ENCODE measurements at places on chromosomes 6 and 20. TPM values are rescaled to one million over a fixed set of nuclear protein-coding genes. Genes with fewer than 3 reads are reported as not detected.

- no peak for DNase-seq
Observed at GRCh38 chr6:83047065-83047754, 18.4 kb downstream of the UBE3D start.

DNA sequence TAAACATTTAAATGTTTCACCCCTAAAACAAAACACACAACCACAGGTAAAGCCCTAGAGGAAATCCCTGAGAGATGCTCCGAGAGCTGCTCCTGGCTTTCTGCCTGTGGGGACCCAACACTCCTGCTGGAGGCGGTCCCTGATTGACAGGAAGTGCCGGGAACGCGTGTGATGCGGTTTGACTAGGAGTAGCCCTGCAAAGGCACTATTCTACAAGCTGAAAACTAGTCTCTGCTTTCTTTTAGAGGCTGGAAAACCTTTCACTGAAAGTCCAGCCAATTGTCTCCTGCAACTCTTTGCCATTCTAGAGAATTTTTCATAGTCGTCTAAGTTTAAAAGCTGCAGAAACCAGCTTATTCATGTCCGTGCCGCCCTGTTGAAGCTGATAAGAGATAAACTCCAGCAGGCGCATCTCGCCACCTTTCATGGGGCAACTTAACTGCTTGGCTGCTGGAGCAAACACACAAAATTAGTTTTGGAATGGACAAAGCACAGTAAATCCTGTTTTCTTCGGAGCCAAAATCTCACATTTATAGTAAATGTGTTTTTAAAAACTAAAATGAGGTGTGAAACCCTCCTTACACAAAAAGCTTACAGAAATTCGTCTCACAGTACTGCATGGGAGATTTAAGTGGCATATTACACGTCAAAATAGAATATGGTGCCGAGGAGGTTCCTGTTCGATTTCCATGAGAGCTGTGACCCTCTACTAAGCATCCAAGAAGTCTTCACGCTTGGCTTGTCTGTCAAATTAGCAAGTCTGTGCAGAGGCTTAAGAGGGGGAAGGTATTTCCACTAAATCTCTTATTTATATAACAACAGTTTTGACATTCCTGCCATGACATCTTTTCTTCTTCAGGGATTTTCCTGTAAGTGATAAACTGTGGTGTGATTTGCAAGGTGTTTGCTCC is 46.9 kb downstream of the DACT2 start:
- no peak for DNase-seq

DNA sequence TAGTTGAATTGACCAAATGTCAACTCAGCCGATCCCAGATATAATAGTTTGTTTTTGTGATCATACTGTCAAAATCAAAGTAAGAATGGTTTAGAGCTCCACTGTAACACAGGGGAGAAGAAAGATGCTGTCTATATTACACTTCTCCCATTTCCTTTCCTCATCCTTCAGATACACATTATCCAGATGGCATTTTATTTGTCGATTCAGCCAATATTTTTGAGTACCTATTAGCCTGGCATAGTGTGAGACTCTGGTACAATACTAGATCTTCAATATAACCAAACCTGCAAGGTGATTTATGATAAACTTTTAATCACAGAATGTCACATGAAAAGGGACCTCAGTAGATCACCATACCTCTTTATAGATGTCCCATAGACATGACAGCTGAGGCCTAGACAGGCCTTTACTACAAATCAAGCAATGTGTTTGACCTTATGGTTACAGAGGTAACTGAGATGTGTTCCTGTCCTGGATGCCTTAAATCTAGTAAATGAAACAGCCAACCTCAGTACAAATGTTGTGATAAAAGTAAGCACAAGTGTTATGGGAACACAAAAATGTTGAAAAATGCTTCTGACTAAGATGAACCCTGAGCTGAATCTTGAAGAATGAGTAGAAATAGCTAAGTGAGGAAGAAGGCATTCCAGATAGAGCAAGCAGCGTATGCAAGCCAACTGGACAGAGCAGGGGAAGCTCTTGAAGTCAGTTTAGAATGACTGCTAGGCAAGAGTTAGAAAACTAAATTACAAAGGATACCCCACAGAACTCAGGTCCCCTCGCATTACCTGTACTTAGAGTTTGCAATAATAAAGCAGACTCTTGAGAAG is 1.9 kb downstream of the FBXO9 start:
- peak; percentile 34 for DNase-seq

- DNase-seq: no peak
Observed at GRCh38 chr6:36692220-36692619, 5.4 kb upstream of the RAB44 start.

DNA sequence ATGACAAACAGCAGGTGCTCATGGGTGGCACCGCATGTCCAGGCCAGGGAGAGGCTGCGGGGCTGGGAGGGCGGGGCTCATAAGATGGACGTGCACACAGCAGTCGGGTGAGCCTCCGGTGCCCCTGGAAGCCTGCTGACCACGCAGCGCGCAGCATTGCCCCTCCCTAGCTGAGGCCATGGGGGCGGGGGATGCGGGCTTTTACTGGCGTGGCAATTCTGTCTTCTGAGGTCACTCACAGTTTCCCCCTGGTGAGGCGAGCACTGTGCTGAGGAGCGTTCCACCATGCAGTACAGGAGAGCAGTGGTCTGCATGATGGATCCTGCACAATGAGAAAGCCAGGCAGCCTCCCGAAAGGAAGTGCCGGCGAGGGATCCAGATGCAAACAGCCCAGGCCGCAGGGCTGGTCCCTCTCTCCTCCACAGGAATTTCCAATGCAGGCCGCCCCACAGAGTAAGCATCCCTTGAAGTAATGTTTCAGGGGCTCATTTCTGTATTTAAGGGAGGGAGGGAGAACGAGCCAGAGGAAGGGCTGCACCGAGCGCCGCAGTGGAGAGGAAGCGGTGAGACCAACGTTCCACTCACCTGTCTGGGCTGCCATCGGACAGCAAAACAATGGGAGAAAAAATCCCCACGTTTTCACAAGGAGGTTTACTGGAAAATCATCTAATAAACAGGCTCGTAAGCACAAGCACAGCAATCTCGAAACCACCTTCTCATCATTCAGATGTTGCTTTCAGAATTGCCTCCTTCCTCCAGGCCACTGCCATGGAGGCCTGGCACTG is 56.0 kb downstream of the IRF4 start:
- DNase-seq: no peak

GRCh38 chr6:26660000-26660361 is 435 bp upstream of the ZNF322 start:
- peak; percentile 37 for DNase-seq

DNA sequence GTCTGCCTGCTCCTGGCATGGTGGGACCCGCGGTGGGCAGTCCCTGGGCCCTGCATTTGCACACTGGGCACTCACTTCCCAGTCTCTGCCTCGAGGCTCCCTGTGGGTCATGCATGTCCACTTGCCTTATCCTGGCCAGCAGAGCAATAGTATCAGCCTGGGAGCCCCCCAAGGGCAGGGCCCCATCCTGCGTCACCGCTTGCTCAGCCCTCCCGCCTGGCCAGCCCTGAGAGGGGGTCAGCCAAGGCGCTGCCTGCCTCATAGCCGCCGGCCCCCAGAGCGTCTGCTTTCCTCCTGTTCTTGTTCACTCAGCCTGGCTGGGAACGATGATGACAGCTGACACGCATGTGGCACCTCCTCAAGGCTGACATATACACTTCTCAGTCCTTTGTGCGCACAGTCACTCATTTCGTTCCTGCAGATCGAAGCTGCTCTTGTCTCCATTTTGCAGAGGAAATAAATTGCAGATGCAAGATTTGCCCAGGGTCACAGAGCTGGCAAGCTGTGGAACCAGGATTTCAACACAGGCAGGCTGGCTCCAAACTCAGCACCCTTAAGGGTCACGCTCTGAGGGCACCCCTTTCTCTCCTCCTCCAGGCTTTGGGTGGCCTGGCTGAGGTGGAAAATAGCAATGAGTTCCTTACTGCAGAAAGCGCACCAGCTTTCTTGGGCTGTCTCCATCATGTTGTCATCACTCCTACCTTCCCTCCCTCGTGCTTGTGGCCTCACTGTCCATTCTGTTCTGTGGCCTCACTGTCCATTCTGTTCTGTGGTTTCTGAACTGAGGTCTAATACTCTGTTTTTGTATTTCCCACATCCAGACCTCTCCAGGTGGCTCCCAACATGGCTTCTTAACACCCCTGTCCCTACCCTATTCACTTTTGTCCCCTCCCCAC is 17.2 kb downstream of the KCNK17 start:
- DNase-seq: peak; percentile 66

- DNase-seq: no peak
Observed at GRCh38 chr6:87784051-87784450, 82.0 kb upstream of the AKIRIN2 start.

- DNase-seq: no peak
Observed at GRCh38 chr20:63641146-63641791, 12.0 kb downstream of the STMN3 start.

- DNase-seq: no peak
Observed at GRCh38 chr20:37574199-37574890, 46.7 kb upstream of the BLCAP start.

DNA sequence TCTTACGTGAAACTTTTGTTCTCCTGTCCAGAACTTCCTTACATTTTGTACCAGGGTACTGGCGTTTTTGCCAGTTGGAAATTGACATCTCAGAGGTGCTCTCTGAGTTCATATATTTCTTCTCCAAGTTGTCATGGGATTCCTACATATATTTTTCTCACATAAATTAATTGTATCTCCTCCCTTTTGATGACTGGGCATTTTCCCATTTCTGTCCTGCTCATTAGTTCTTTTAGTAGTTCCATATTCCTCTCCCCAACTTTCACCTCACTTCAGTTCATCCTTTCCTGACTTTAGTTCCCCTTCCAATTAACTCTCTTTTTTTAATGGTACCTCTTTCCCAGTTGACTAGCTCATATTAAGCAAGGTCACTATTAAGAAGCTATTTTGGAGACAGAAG is 10.8 kb downstream of the ZKSCAN8 start:
- DNase-seq: no peak

OVOL2 gene
- total RNA-seq: not detected

VWA7 gene
- 0.36 TPM for total RNA-seq

ULBP3 gene
- total RNA-seq: 0.41 TPM

IMPG1 gene
- total RNA-seq: not detected

GPR6 gene
- total RNA-seq: not detected

EBF4 gene
- 0.09 TPM for total RNA-seq

ASIP gene
- total RNA-seq: not detected

PNLDC1 gene
- total RNA-seq: not detected

SYTL3 gene
- 10.5 TPM for total RNA-seq
